ENCODE measurements at places on chromosomes 11 and 22.

DNA sequence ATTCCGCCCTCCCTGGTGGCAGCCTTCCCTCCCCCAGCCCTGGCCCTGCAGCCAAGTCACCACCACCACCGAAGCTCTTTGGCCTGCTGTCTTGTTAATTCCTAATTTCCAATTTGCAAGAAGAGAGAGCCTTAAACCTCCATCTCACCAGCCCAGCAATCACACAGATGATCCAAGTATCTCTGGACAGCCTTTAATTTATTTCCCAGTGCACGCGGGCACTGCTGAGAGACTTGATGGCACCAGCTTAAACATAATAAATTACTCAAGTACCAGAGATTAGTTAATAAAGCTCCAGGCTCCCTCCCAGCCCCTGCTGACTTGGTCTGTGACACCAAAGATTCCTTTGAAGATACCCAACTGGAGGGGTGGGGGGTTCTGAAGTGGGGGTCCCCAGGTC, 494.7 kb downstream of the BUD13 start:
- DNase-seq = no peak

DNA sequence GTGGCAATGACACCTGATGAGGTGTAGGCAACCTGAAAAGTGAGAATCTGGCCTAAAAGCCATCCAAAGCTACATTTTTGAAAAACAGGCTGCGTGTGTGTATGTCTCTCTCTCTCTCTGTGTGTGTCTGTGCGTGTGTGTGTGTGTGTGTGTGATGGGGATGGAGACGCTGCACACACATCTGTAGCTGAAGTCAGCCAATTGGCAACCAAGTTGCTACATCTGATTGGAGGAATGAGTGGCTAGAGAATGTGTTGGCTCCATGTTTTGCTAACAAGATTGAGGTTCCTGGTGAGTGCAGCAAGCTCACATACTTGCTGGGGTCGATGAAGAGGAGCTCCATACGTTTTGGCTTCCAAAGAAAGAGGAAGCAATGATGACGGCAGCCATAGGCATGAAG, 311.4 kb upstream of the NCAM1 start:
- no peak for DNase-seq

GRCh38 chr11:37407461-37407860, 809.4 kb upstream of the RAG2 start:
- no peak for DNase-seq

DNA sequence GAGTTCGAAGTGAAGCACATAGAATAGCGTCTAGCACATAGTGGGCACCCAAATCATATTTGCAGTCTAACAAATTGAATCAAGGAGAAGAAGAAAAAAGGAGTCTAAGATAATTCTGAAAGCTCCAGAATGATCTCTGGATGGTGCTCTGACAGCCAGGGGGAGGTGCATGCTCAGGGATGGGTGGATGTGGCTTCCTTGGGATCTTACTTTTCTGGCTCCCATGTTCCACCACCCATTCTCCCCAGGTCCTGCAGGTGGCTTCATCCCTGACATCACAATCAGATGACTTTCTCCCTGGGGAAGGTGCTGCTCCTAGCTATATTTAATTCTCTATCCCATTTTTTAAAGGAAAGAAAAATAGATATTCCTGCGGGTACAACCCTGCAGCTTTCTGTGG, 381.9 kb downstream of the CADM1 start:
- no peak for DNase-seq

DNA sequence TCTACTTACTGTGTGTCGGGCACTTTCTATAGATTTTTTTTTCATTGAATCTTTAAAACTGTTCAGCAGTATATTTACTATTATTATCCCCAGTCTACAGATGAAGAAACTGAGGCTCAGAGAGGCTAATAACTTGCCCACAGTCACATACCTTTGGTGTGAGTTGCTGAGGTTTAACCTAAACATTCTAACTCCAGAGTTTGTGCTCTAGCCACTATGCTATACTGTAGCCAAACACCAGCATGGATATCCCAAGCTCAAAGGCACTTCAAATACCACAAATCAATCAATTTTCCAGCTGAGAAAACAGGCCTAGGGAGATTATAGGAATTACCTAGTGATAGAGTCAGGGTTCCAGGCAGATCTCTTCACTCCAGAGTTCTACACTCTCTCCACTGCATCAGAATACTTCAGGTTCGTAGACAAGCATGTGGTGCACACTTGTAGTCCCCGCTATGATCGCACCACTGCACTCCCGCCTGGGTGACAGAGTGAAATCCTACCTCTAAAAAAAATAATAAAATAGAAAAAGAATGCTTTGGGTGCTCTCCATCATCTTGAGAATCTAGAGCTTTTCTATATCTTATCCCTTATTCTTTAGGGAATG, 20.4 kb upstream of the UPB1 start:
- DNase-seq = no peak

GRCh38 chr22:45577746-45578523, 75.3 kb downstream of the FBLN1 start:
- peak; percentile 66 for DNase-seq

DNA sequence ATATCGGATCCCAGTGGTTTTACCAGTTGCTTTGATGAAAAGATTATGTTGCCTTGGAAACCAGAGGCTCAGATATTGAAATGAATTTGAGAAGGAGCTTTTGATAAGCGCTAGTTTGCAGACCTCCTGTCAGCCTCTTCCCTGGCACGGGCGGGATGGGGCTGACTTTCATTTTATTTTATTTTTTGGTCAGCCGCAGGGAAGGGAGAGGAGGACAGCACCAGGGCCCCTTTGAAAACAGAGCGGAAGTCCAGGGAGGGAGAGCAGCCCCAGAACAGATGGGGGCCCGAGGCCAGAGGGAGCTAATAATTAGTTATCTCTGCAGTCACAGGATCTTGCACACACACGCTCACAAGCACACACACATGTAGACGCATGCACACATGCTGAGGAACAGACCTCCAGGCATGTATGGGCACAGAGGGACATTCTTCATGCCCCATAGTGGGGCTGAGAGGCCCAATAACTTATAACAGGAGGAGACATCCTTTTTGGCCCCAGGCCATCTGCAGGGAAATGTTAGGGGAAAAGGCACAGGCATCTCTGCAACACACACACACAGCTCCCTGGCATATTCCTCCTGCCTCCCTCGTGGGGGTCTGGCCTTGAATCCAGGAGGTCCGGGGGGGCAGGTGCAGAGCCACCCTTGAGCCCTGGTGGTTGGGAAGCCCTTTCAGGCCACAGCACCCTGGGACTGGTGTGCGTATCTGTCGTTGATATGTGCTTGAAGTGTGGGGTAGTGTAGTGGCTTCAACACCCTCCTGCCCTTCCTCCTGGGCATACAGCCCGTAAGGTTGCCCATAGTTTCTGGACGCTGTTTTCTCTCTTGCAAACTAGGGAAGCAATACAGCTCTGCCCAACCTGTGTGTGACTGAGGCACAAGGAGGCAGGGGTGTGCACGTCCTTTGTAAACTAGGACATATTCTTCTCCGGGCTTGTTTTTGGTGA, 117.3 kb downstream of the CEP164 start:
- DNase-seq = no peak

DNA sequence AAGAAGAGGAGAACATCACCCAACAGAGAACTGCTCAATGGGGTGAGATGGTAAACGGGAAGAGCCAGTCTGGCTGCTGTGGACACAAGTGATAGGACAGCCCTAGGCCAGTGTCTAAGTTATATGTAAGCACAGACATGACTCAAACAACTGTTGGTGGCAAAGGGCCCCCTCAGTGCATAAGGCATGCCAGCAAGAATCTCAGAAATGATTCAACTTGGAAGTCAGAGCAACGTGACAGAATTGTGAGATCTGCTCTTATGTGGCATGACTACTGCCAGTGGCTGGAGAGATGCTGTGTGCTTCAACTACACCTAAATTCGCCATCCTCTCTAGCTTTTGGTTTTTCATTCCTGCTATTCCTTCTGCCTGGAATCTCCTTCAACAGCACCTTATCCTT, 7.4 kb downstream of the SLN start:
- no peak for DNase-seq

DNA sequence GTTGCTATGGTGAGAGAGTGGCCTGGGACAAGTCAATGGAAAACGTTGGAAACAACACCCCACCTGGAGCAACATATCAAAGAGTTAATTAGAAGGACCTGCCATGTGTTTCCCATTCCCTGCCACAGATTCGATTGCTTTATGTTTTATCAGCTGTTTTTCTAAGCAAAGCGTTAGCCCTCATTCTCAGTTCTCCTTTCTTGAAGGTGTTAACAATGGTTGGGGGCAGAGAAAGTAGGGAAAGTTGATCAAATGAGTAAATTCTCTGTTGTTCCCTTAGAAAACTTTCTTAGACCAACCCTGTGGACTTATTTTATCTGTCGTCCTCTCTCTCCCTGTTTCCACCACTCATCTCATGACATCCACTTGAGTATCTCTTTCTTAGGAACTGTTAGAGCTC, 102.5 kb downstream of the ADAMTS15 start:
- DNase-seq = no peak

DNA sequence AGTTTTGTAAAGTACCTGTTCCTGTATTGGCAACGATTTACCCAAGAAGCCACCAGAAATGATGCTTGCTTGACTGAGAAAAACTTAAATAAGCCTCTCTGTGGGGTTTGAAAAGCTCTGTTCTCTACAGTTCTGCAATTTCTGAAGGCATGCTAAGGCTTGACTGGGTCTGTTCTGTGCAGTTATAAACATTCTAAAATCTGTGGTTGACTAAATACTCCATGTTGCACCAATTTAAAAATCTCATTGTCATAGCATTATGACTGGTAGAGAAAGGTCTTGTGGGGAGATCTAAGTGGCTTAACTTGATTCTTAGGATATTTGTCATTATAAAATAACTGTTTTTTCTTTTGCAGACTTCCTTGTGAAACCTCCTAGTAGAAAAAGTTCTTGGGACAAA, 73.7 kb downstream of the MTMR3 start:
- DNase-seq = no peak

- peak; percentile 58 for DNase-seq
These were observed 5.9 kb downstream of the PHOX2A start for GRCh38 chr11:72238040-72238450.

DNA sequence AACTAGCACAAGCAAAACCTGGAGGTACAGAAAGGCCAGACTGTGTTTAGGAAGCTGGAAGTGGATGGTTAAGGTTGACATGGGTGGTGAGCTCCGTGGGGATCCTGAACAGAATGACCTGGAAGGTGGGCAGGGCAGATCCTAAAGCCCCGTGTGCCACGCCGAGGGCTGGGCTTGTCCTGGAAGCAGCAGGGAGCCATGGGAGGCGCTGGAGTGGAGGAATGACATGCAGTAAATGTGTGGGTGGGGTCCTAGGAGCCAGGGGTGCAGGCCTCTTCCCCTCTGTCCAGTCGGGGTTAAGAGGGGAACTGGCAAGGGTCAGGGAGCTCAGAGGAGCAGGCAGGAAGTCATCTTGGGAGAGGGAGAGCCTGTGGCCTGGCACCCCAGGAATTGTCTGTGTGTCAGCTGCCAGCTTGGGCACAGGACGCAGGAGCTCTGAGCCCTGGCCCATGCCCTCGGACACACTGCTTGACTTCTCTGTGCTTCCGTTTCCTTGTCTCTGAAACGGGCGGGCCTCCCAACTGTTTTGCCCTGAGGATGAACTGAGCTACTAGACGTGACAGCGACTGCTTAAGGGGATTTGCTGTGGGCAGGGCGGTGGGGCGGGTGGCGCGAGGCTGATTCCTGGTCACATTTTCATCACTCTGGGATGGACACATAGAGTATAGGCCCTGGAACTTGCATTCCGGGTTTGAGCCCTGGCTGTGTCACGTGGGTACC, 75.7 kb downstream of the MPPED1 start:
- DNase-seq = no peak

GRCh38 chr11:130213143-130213978, 53.8 kb downstream of the ST14 start:
- peak; percentile 26 for DNase-seq

Data from NCI-H460 (cell line).